ENCODE measurements at places on chromosomes 3 and 15.

DNA sequence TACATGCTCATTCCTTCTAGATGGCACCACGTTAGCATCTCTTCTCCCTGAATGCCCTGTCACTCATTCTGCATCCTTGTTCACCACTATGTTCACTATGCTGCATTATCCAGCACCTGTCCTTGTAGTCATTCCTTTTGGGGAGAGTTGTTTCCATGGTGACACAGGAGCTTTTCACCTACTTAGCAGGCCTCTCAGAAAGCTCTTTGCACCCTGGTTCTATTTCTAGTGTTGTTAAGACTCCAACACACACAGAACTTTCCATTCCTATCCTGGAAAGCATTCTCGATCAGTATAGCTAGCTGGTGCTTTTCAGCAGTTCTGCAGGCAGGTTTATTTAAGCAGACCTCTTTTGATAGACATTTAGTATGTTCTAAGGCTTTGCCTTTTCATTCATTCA lies 6.7 kb upstream of the RPL14 start:
- DNase-seq: no peak

GRCh38 chr3:43086460-43087165 lies 19.3 kb downstream of the POMGNT2 start:
- no peak for DNase-seq

DNA sequence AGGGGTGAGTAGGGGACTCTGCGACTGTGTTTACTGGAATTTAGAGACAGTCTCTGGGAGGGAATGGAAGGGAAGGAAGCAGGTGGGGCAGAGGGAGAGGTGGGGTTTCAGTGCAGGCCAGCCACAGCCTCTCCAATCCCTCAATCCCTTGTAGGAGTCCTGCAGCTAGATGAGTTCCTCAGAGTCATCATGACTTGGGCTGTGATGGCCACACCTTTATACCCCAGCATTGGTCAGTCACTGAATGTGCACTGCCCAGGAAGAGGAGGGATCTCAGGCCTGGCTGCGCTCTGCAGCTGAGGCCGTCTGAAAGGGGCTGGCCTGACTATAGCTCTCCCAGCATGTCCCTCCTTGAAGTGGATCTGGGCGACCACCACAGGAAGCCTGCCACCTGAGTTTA lies 67.3 kb upstream of the GLCE start:
- DNase-seq: no peak

DNA sequence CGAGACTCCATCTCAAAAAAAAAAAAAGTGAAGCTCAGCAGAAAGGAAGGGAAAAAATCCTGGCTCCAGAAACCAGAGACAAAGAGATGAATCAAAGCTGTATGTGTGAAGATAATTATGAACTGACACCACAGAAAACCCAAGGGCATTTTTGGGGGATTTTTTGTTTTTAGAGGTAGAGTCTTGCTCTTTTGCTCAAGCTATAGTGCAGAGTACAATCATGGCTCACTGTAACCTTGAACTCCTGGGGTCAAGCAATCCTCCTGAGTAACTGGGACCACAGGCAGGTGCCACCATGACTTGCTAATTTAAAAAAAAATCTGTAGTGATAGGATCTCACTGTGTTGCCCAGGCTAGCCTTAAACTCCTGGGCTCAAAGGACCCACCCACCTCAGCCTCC lies 22.8 kb downstream of the HCLS1 start:
- DNase-seq: no peak

DNA sequence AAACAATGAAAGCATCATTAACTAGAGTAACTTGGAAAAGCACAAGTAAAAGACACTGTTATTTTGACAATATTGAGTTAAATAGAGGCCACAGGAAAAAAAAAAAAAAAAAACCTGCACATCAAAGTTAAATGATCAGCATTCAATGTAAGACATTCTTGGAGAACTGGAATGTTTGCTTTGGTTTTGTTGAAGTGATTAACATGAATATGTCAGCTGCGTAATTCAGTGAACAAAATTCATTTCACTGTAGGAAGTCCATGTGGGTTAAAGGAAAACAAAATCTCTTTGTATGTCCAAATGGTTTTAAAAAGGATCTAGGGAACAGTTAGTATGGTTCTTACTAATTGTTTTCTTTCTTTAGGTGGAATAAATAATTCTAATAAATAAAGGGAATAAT lies 252.8 kb upstream of the CNTN6 start:
- DNase-seq: no peak

DNA sequence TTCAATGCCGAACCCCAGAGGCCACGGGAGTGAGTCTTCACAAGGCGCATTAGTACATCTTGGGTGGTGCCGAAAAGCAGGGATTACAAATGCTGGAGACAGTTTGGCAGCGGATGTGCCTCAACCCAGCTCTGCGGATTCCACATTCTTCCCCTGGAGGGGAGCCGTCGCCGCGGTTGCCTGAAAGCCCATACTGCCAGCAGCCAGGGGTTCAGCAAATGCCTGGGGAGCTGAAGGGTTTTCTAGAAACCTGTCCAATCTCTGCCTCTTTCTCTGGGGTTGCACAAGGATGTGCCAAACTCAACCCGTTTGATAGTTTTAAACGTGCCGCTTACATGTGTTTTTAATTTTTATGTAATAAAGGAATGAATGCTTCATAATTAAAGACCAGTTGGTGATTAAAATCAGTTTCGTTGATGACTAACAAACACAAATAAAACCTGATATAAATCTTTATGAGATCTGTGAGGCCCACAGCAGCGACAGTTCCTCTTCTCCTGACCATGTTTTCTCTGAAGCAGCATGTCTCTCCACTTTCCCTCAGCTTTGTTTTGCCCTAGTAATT lies 74.6 kb upstream of the LEKR1 start:
- no peak for DNase-seq

DNA sequence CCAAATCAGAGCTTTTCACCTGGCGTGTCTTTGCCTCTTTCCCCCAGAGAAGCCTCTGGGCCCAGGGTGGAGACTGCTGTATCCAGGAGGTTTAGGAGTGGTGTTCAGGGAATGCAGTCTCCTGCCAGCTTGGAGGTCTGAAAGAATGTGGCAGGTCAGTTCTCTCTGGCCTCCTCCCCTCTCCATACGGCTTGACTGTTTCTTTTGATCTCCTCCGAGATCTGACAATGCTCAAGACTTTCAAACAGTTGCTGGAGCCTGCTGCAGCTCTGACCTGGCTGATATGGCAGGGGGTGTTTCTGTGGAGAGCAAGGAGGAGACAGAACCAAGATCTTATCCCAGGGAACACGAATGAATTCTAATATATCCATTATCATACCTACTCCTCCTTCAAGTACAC lies 24.7 kb upstream of the TM4SF4 start:
- DNase-seq: no peak

DNA sequence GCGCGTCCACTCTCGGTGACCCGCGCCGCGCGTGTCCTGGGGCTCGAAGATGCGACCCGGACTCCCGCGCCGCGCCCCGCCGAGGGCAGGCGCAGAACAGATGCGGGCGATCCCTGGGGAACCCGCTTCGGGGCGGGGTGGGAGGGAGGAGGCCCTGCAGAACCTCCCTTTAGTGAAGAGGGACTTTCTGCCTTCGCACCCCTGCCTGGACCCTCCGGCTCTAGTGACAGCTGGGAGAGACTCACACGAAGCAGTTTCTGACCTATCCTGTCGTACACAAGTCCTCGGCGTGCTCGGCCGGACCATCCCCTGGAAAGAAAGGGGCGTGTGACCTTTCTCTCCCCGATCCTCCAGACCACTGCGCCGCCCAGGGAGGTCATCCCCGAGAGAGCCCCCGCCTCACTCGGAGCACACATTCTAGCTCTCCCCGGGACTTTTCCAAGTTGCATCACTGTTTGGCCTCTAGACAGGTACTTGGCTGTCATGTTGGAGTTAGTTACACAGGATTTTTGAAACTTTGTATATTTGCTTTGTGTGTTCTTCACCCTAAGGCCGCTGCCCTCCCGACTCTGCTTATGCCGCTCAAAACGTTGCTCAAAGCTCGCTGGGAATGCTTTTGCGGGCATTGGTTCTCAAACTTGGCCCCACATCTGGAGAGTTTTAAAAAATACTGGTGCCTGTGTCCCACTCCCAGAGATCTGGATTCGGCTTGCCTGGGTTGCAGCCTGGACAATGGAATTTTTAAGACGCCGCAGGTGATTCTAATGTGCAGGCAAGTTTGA lies 582 bp downstream of the CGNL1 start:
- no peak for DNase-seq

GRCh38 chr3:58269356-58269755 lies 31.8 kb downstream of the ABHD6 start:
- no peak for DNase-seq

DNA sequence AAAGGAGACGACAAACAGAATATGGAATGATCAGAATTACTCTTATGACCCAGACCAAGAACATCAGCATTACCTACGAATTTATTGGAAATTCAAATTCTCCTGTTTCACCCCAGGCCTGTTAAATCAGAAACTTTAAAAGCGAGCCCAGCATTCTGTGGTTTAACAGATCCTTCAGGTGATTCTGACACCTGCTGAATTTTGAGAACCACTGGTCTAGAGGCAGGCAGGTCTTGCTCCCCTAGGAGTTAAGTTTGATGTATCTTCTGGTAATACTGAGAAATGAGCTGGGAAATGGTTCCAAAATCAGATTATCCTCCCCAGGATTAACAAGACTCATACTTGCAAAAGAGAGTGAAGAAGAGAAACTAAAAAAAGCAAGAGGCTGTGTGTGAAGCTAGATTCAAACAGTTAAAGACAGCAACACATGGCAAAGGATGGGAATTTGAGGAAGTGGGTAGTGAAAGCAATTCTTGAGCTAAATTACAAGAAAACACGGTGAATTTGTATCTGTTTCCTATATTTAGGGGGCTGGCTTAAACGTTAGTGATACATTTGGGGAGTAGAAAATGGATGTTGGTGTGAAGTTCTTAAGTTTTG lies 66.0 kb downstream of the FLNB start:
- no peak for DNase-seq

GRCh38 chr3:31234145-31234544 lies 298.6 kb upstream of the STT3B start:
- no peak for DNase-seq

DNA sequence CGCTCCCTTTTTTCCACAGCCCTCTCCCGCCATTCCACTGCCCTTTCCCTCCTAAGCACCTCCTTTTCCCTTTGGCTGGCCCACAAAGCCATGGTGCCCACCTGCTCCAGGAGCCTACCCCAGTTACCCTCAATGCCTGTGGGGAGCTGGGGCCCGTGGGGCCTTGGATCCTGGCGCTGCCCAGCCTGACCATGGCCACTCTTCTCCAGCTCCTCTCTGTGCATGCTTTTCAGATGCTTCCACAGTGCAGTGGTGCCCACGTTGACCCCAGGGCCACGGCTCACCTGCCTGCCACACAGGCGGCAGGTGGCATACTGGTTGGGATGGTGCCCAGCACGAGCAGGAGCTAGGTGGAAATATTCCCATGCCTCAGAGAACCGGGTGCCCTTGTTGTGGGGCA lies 1.5 kb downstream of the ZBED2 start:
- DNase-seq: no peak

GRCh38 chr3:123157598-123158287 lies 44.0 kb upstream of the SEC22A start:
- DNase-seq: no peak

GRCh38 chr3:128077202-128077624 lies 25.0 kb downstream of the SEC61A1 start:
- no peak for DNase-seq

- no peak for DNase-seq
Measured at GRCh38 chr3:180321534-180321933, 280.4 kb upstream of the TTC14 start.

GRCh38 chr3:23372285-23372684 lies 169.2 kb downstream of the UBE2E2 start:
- no peak for DNase-seq

- DNase-seq: no peak
Measured at GRCh38 chr3:155412904-155413303, 119.4 kb upstream of the STRIT1 start.

DNA sequence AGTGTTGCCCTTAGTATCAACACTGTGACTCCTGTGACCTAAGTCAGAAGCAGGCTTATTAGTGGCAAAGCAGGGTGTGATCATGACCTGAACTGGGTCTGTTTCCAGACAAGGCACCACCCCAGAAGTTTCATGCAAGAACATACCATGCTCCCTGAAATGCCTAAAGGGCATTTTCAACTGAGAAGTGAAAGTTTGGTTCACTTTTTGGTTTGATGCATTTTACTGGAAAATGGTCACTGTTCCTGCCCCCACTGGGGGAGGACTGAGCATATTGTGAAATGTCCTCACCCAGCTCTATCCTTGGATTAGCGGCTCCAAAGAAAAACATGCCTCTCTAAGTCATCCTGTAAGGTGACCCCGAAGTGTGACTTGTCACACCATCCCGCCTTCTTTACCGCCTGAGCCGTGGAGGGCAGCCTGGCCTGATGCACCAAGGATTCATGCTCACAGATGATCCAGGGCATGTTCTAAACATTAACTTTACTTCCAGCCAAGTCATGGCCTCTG lies 3.1 kb upstream of the FAM240A start:
- no peak for DNase-seq

- peak; percentile 73 for DNase-seq
Measured at GRCh38 chr3:20104167-20104661, 64.0 kb downstream of the KAT2B start.

DNA sequence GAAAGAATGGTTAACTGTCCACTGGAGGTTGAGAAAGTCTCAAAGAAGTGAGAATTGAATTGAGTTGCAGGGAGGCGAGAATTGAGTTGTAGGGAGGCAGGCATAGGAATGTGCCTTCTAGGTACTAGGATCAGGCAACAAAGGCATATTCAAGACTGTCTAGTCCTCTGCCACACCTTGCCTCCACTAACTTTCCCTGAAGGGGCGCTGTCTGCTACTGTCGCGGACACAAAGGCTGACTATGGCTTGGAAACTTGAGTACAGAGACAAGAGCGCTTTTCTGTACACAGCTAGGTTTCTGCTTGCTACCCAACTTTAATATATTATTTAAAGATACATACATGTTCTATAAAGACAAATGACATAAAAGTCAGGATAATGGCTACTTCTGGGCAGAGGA lies 10.4 kb upstream of the FBXL22 start:
- no peak for DNase-seq

GRCh38 chr3:30673425-30674341 lies 67.3 kb downstream of the TGFBR2 start:
- DNase-seq: no peak

All from activated naive CD4-positive, alpha-beta T cell treated with Interleukin-2 at 50 U/mL for 16 hours (primary cell).